Amniotic epithelial cell (primary cell): ENCODE measurements at places on chromosomes 5 and 9.

DNA sequence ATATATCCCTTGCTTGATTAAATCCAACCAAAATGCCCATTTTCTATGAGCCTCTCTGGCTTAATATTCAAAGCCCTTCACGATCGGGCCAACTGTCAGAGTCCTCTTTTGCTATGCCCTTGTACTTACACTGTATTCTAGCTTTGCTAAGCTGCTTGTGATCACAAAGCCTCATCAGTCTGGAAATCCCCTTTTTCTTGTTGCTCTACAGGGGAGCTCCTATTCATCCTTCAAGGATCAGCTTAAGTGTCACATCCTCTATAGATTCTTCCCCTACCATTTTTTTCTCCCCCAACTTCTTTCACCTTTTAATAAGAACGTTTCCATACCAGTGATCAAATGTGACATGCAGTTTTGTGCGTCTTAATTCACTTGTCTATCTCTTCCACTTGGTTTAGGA is 450.4 kb upstream of the CHD1 start:
- DNase-seq = no peak

DNA sequence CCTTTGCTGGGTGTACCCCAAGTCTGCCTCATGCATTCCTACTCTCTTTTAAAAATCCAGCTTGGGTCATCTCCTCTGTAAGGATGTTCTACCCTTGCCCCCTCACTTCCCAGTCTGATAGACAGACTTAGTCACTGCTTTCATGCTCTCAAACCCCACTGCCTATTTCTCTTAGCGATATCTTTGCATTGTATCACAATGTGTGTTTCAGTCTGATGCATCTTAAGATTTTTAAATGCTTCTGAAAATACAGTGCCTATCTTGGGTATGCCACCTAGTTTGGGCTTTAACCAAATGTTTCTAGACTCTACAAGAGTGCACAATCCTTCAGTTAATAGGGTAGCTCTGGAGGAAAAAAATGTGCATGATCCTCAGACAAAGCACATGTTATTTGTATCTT is 97.8 kb downstream of the SNX18 start:
- DNase-seq = no peak

DNA sequence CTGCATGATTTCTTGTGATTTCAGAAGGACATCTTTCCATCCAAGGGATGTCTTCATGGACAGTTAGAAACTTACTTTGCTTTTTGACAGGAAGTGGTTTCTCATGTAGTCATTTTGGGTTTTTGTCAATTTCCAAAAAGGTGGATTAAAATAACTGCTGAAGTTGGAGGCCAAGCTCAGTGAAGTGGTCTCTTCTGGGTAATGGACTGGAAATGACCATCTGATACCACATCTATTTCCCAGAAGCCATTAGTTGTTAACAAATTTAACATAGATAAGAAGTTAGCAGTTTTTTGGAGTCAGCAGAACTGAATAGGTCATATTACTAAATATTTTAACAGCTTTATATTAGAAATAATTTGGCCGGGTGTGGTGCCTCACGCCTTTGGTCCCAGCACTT is 86.2 kb upstream of the MYO10 start:
- DNase-seq = no peak

- peak; percentile 87 for DNase-seq
Measured at GRCh38 chr9:34992376-34992951, 2.9 kb downstream of the DNAJB5 start.

GRCh38 chr9:85055506-85056202 is 386.1 kb downstream of the NTRK2 start:
- DNase-seq = no peak

DNA sequence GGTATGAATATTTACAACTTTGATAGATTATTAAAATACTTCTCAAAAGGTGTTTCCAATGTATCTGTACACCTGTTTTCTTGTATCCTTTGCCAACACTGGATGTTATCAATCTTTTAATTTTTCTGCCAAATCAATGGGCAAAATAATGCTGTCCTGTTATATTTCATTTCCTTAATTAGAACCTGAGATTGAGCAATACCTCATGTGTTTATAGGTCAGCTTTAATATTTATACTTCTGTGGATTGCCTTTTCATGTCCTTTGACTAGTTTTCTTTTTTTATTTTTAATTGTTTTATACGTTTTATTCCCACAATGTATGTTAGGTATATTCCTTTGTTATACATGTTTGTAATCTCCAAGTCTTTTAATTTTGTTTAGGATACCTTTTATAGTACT is 77.6 kb downstream of the JAK2 start:
- DNase-seq = no peak

DNA sequence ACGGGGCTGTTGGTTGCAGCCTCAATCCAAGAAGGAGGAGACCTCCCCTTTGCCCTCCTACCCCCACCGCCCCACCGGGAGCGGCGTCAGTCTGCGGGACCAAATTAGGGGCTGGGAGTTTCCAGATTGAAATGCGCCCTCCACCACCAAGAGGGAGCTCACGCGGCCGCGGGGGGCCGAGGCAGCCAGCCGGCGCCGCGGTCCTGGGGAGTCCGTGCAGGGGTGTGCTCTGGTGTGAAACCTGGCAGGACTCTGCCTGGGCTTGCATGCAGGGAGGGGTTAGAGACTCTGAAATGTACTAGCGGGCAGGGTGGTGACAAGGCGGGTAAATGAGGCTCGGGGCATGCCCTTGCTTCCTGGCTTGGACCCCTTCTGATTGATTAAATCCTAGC is 989 bp upstream of the FBN2 start:
- DNase-seq = no peak

- DNase-seq = no peak
Measured at GRCh38 chr5:10315201-10315600, 7.5 kb upstream of the CMBL start.

GRCh38 chr9:70261131-70261870 is 2.5 kb downstream of the SMC5 start:
- no peak for DNase-seq
